ENCODE measurements at places on chromosomes 11 and 22. TPM values are rescaled to one million over a fixed set of nuclear protein-coding genes. Genes with fewer than 3 reads are reported as not detected.

DNA sequence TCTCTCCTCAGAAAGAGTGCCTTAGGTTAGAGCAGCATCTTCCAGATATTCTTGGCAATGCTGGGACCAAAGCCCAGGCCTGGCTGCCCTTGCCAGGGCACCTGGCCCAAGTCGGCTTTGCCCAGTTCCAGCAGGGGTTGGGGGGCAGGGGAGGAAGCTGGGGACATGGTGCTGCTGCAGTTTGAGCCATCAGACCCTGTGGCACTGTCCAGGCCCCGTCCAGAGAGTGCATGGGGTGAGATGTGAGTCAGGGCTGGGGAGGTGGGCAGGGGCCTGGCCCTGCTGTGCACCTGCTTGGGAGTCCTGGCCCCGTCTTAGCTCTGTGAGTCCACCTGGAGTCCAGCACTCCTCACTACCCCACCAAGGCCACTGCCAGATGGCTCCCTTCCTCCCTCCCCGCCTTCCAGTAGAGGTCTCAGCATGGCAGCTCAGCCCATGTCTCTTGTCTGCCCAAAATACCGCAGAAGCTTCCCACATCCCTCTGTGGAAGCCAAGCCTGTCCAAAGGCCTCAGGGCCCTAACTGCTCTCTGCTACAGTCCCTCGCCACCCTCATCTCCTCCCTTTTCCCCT lies 16.6 kb downstream of the DERL3 start:
- no peaks in the 10 kb centered on the region for H3K4me1 ChIP-seq
- H3K4me3 ChIP-seq, result no peak overlapping the region
- no peaks in the 10 kb centered on the region for H3K27me3 ChIP-seq
- peaks cover 5% of the 10 kb centered on the region for H3K36me3 ChIP-seq
- H3K27ac ChIP-seq, result no peak overlapping the region

The MTMR3 gene
- 31.1 TPM for total RNA-seq

The TSPAN18 gene
- not detected for total RNA-seq

The TEX12 gene
- not detected for total RNA-seq

GRCh38 chr11:19429108-19429760 lies 188.5 kb upstream of the E2F8 start:
- no peak for DNase-seq
- no peak overlapping the region for H3K4me3 ChIP-seq
- no peaks in the 10 kb centered on the region for H3K27me3 ChIP-seq
- peaks cover 50% of the 10 kb centered on the region for H3K4me1 ChIP-seq
- peak overlapping the region; percentile 70 for H3K27ac ChIP-seq

GRCh38 chr11:116725434-116726221 lies 47.2 kb downstream of the BUD13 start:
- H3K4me3 ChIP-seq, result no peak overlapping the region
- peaks cover 95% of the 10 kb centered on the region for H3K27me3 ChIP-seq
- H3K36me3 ChIP-seq, result no peaks in the 10 kb centered on the region

The DKK3 gene
- total RNA-seq, result 11.5 TPM

- H3K4me3 ChIP-seq, result no peak overlapping the region
- DNase-seq, result no peak
- H3K27ac ChIP-seq, result no peak overlapping the region
- no peaks in the 10 kb centered on the region for H3K36me3 ChIP-seq
- peaks cover 34% of the 10 kb centered on the region for H3K27me3 ChIP-seq
- H3K4me1 ChIP-seq, result no peaks in the 10 kb centered on the region
Observed at GRCh38 chr22:19761725-19762567, 1.4 kb downstream of the TBX1 start.

GRCh38 chr11:72606748-72607468 lies 67.3 kb downstream of the PDE2A start:
- no peaks in the 10 kb centered on the region for H3K27me3 ChIP-seq
- H3K27ac ChIP-seq, result no peak overlapping the region
- DNase-seq, result no peak
- H3K36me3 ChIP-seq, result no peaks in the 10 kb centered on the region

DNA sequence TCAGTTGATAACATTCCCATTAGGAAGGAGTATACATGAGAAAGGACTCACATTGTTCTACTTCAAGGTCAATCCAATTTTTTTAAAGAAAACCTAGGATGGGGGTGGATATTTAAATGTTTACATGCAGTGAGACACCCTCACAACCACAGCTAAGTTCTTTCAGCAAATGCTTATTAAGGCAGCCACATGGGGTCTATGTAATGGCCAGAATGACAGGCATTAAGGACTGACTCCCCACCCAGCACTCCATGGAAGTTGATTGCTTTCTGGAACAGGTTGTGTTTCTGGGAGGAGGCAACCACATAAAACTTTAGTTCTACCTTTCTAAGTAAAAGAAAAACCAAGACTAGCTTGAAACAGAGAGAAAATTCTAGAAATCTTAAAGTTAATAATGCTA lies 662.0 kb upstream of the CCDC90B start:
- no peaks in the 10 kb centered on the region for H3K36me3 ChIP-seq
- no peaks in the 10 kb centered on the region for H3K27me3 ChIP-seq
- no peaks in the 10 kb centered on the region for H3K4me1 ChIP-seq

The CD3E gene
- total RNA-seq, result not detected

The P2RY2 gene
- 19.8 TPM for total RNA-seq

DNA sequence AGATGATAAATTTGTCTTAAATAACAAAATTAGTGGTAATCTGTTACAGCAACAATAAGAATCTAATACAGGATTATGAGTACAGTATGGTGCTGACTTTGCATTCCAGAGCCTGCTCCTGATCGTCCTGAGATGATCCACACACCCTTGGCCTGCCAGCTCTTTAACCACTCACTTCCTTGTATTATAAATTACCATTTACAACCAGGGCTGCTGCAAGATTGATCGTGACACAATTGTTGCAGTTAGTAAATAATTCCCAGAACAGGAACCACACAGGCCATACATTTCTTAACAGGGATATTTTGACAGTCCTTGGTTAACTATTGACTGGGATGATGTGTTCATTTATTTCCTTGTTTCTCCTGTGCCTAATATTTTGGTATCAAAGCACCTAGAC lies 3.8 kb upstream of the CBLIF start:
- no peaks in the 10 kb centered on the region for H3K4me1 ChIP-seq
- H3K27ac ChIP-seq, result no peak overlapping the region
- no peak overlapping the region for H3K4me3 ChIP-seq

- H3K27ac ChIP-seq, result no peak overlapping the region
- no peak overlapping the region for H3K4me3 ChIP-seq
- H3K36me3 ChIP-seq, result no peaks in the 10 kb centered on the region
- peaks cover 88% of the 10 kb centered on the region for H3K27me3 ChIP-seq
- no peak for DNase-seq
Observed at GRCh38 chr11:43948341-43949225, 6.1 kb downstream of the C11orf96 start.

DNA sequence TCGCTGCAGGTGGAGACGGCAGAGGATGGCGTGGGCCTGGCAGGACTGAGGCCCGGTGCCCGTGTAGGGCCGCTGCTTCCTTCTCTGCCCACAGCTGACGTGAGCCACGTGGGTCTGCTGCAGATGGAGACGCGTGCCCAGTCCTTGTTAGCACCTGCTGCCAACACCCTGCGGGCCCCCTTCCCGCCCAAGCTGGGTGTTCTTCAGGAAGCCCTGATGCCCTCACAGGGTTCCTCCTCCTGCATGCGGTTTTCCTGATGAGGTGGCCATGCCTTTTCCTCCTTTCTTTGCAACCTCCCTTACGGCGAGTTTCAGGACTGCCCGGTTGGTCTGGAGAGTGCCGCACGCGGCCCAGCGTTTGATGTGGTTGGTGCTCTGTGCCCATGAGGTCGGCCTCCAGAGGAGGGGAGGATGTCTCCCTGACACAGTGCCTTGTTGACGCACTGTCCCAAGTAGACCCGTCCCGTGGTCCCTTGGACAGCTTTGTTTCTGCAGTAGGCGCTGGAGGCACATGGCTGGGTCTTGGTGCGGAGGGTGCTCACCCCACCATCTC lies 44.7 kb downstream of the AP2A2 start:
- DNase-seq, result no peak
- no peaks in the 10 kb centered on the region for H3K36me3 ChIP-seq
- no peak overlapping the region for H3K4me3 ChIP-seq
- H3K27ac ChIP-seq, result no peak overlapping the region

DNA sequence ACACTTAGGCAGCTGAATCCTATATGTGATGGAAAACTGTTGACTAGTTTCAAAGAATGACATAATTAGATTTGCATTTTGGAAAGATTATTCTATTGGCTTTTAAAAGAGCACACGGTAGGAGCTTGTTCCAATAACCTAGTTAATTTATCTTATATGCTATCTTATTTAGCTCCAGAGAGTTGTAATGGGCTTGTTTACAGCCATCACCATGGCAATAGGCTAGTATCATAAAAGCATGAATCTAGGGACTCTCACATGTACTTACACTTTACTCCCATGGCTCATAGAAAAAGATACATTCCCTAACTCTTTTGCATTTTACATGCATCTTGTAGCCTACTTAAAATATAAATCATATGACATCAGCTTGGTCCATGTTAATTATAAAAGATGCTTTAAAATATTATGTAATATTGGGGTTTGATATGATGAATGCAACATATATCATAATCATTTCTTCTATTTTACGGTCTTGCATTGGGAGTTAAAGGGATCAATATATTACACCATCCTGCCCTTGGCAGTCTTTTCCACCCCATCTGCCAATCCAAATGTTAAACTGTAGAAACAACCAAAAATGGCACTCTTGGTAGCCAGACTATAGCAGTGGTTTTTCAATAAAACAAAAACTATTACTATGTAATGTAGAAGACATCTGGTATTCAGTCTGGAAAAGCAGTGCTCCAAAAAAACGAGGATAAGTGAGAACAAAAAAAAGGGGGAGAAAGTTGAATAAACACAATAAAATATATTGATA lies 2254.0 kb downstream of the LRRC4C start:
- H3K27me3 ChIP-seq, result no peaks in the 10 kb centered on the region
- no peaks in the 10 kb centered on the region for H3K4me1 ChIP-seq
- no peak for DNase-seq
- H3K36me3 ChIP-seq, result no peaks in the 10 kb centered on the region

GRCh38 chr11:76791861-76792260 lies 8.7 kb downstream of the TSKU start:
- peaks cover 71% of the 10 kb centered on the region for H3K4me1 ChIP-seq
- H3K27me3 ChIP-seq, result no peaks in the 10 kb centered on the region
- peak overlapping the region; percentile 35 for H3K4me3 ChIP-seq
- peak overlapping the region; percentile 72 for H3K27ac ChIP-seq

The TSSK2 gene
- total RNA-seq, result not detected

The OVCH2 gene
- 5.3 TPM for total RNA-seq

The NCAM1 gene
- total RNA-seq, result 0.33 TPM

The CDON gene
- 11.2 TPM for total RNA-seq

The UPB1 gene
- total RNA-seq, result 0.80 TPM

DNA sequence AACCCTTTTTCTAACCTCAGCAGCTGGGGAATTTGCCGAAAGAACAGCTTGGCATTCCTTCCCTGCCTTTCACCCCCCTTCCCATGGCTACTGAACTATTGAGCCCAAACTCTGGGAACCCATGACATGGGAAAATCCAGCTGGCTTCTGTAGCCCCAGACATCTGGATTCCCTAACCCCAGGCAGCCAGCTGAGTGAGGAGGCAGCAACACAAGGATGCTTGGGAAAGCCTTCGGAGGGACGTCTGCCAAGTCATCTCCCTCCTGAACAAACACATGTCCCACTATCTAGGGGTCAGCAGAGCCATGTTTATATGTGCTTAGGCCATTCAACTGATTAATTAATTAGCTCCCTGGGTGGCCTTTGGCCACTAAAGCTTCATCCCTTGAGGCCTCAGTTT lies 21.6 kb downstream of the LRRC55 start:
- no peaks in the 10 kb centered on the region for H3K4me1 ChIP-seq
- no peak for DNase-seq
- H3K4me3 ChIP-seq, result no peak overlapping the region
- H3K36me3 ChIP-seq, result no peaks in the 10 kb centered on the region
- H3K27me3 ChIP-seq, result peaks cover 52% of the 10 kb centered on the region
- H3K27ac ChIP-seq, result no peak overlapping the region

GRCh38 chr11:64885367-64886286 lies 7.2 kb upstream of the EHD1 start:
- no peak for DNase-seq
- no peaks in the 10 kb centered on the region for H3K36me3 ChIP-seq
- no peaks in the 10 kb centered on the region for H3K27me3 ChIP-seq
- peaks cover 24% of the 10 kb centered on the region for H3K4me1 ChIP-seq

- no peak for DNase-seq
- H3K27ac ChIP-seq, result no peak overlapping the region
- no peak overlapping the region for H3K4me3 ChIP-seq
- 0 out of 2 replicates have a peak, but pooled peaks cover 7% of the 10 kb centered on the region for H3K36me3 ChIP-seq
- no peaks in the 10 kb centered on the region for H3K27me3 ChIP-seq
- H3K4me1 ChIP-seq, result peaks cover 44% of the 10 kb centered on the region
Observed at GRCh38 chr11:75786101-75786736, 17.6 kb downstream of the DGAT2 start.

The MMP27 gene
- total RNA-seq, result not detected

The TOB2 gene
- 50.0 TPM for total RNA-seq

DNA sequence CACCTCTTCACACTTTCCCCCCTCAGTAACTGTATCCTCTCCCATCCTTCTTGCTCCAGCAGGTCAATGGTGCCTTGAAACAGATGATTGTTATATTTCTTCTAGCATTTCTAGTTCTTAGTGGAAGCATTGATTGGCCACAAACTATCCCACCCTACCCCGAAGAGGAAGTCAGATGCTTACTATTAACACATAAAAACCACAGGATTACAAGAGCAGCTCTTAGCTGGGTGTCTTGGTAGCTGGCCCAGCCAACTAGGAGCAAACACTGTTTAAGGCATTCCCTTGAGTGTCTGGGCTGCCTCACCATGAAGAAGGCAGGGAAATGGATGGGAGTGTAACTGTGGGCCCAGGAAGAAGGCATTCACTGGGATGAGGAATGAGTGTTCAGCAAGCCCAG lies 176.6 kb downstream of the GRIK4 start:
- no peak overlapping the region for H3K4me3 ChIP-seq
- H3K4me1 ChIP-seq, result no peaks in the 10 kb centered on the region
- H3K27ac ChIP-seq, result no peak overlapping the region
- H3K36me3 ChIP-seq, result no peaks in the 10 kb centered on the region
- peaks cover 92% of the 10 kb centered on the region for H3K27me3 ChIP-seq

The OR52A1 gene
- total RNA-seq, result not detected

GRCh38 chr11:61891331-61892084 lies at the start of gene FADS3:
TSS of gene FADS3 (minus strand) at chr11:61891545. CDS start at chr11:61891381, 164 bp downstream.
- H3K27ac ChIP-seq, result no peak within 1 kb of the TSS
- no peaks in the 10 kb centered on the region for H3K36me3 ChIP-seq
- peak within 1 kb of the TSS; percentile 94 for H3K4me3 ChIP-seq
- no peaks in the 10 kb centered on the region for H3K27me3 ChIP-seq

- H3K36me3 ChIP-seq, result no peaks in the 10 kb centered on the region
- H3K4me1 ChIP-seq, result peaks cover 27% of the 10 kb centered on the region
Observed at GRCh38 chr11:111357150-111358037, 21.7 kb downstream of the POU2AF1 start.

- H3K36me3 ChIP-seq, result no peaks in the 10 kb centered on the region
- H3K4me3 ChIP-seq, result peak within 1 kb of the TSS; percentile 65
Observed at GRCh38 chr11:85855341-85855656, at the start of gene CCDC83. TSS of gene CCDC83 (plus strand) at chr11:85855383. CDS start at chr11:85865124, 9,741 bp downstream.

DNA sequence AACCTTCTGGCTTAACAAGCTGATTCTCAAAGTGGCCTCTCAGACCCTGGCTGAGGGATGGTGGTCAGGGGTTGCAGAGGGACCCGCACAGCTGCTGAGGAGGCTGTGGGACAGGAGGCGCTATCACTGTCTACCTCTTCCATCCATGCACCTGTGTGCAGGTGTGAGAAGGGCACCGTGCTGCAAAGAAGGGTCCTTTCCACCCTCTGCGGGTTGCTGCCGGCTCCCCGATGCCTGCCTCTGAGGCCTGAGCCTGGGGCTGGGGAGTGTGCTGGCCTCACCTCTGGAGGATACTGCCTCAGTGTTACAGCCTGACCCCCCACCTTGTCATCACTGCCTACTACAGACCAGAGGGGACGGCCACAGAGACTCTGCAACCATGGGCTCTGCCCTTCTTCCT lies 66.1 kb upstream of the B3GAT1 start:
- no peak overlapping the region for H3K4me3 ChIP-seq
- no peak overlapping the region for H3K27ac ChIP-seq
- DNase-seq, result no peak
- no peaks in the 10 kb centered on the region for H3K4me1 ChIP-seq

The LSP1 gene
- total RNA-seq, result 2.6 TPM

The IL17RA gene
- 5.0 TPM for total RNA-seq

Measured in PC-9 (cell line).